Fibroblast of skin of left biceps (primary cell): ENCODE measurements at places on chromosomes 12 and 14.

DNA sequence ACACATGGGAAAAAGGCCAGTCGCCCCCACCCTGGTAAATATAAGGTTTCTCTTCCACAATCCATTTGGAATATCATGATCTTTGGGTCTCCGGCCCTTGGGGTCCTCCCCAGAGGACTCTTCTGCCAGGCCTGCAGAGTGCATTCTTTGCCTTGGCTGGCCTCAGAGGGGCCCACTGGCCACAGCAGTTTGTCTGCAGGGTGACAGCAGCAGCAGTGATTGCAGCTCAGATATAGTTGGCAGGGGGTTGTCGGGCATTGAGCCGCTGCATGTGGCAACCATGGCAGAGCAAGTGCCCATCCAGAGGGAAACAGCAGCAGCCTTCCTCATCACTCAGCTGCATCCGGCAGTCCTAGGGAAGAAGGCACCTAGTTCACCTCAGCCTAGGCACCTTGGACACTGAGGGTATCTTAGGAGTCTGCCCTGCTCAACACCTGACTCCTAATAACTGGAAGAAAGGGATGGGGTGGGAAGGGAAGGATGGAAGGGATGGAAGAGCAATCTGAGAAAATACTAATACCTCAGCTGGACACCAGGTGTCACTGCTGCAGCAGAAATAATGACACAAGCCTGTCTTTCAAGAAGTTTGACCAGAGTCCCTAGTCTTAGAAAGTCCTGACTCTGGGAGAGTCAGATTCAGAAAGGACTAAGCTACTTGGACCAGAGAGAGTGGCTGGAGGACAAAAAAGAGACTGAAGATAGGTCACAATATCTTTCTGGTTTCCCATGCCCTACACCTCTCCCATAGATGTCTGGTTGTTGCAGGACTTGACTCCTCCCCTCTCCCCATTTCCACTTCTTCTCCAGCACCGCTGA lies 8.9 kb downstream of the AJUBA start:
- DNase-seq, result no peak

- no peak for DNase-seq
Measured at GRCh38 chr12:100186071-100186470, 14.5 kb upstream of the ACTR6 start.

DNA sequence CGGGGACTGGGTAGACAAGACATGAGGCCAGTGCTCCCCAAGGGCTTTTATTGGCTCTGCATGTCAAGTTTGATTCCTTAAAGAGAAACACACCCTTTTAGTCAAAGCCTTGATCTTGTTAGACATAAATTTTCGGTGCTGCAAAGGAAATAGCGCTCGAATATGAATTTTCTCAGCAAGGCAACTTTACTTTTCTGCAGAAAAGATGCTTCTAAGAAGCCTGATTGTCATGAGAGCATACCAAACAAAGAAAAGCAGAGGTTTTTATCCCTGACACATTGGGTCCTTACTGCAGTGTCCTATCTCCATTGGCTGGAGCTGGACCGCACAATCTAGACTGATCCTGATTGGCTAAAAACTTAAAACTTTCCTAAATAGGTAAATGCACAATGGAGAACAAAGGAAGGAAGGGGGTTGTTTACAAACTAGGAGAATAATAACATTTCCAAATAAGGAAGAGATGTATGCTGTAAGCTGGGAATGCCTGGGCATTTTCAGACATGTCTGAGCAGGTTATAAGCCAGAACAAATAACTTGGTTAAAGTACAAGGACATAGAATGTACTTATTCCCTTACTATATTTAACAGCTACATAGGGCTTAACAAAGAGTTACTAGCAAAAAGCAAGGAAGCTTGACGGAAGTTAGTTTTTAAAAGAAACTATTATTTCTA lies 17.2 kb downstream of the TXNRD1 start:
- no peak for DNase-seq

GRCh38 chr14:103697603-103698379 lies 17.5 kb downstream of the XRCC3 start:
- DNase-seq, result no peak

GRCh38 chr12:49410818-49411217 lies 43.6 kb downstream of the SPATS2 start:
- no peak for DNase-seq
